ENCODE measurements at places on chromosomes 16 and 17. TPM values are rescaled to one million over a fixed set of nuclear protein-coding genes. Genes with fewer than 3 reads are reported as not detected.

Gene ACACA
- 9.4 TPM for polyA plus RNA-seq

DNA sequence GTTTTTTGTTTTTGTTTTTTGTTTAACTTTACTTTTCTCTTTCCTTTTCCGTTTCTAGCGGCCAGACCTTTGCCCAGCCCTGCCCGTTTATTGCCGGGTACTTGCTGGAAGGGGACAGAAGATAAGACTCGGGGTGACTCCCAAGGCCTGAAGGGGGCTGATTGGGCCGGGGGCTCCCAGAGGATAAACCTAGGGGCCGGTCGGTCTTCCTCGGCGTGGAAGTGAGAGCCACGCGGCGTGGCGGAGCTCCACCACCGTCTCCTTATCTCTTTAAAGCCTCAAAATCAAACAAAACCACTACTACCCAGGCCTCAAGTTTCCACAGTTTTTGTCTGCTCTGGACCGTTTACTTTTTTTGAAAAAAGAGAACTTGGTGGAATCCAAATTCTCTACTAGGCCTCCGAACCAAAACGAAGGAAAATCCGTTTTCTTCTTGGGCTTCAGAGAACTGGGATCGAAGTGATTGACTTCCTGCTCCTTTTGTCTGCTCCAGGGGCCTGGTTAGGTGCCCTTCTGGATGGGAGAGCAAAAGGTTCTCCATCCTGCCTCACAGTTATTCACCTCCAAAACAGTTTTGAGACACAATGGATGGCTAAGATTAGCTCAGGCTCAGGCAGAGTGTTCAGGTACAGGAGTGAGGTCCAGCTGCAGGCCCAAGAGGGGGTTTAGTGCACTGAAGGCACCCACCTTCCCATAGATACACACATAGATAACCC is 8.5 kb upstream of the HOXB9 start:
- H3K4me1 ChIP-seq = peaks cover 14% of the 10 kb centered on the region
- no peak overlapping the region for H3K4me3 ChIP-seq
- no peak for DNase-seq

Gene TMEM97
- 6.6 TPM for polyA plus RNA-seq

Gene CDK5R1
- polyA plus RNA-seq = 3.5 TPM

DNA sequence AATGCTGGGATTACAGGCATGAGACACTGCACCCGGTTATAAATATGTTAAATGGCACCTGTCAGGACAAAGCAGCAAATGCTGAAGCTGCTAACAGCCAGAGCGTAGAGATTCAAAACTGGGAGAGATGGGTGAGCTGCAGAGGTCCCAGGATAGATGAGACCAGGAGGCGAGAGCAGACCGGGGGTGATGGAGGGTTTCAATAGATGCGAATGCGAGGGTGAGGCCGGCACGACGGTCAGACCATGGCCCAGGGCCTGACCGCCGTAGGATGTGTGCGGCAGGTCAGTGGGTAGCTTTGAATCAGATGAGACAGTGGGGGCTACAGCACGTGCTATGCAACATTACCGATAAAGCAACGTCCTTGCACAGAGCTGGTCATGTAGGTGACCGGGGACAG is 14.3 kb downstream of the CCDC40 start:
- H3K4me3 ChIP-seq = no peak overlapping the region
- DNase-seq = no peak
- no peaks in the 10 kb centered on the region for H3K36me3 ChIP-seq

All from CD4-positive, CD25-positive, alpha-beta regulatory T cell (primary cell).